Stimulated activated CD4-positive, alpha-beta T cell treated with anti-CD3 and anti-CD28 coated beads, Interleukin-1b, Interleukin-23, amount 100 ng/mL, for 1 hour (primary cell): ENCODE measurements at places on chromosomes 7 and 10.

DNA sequence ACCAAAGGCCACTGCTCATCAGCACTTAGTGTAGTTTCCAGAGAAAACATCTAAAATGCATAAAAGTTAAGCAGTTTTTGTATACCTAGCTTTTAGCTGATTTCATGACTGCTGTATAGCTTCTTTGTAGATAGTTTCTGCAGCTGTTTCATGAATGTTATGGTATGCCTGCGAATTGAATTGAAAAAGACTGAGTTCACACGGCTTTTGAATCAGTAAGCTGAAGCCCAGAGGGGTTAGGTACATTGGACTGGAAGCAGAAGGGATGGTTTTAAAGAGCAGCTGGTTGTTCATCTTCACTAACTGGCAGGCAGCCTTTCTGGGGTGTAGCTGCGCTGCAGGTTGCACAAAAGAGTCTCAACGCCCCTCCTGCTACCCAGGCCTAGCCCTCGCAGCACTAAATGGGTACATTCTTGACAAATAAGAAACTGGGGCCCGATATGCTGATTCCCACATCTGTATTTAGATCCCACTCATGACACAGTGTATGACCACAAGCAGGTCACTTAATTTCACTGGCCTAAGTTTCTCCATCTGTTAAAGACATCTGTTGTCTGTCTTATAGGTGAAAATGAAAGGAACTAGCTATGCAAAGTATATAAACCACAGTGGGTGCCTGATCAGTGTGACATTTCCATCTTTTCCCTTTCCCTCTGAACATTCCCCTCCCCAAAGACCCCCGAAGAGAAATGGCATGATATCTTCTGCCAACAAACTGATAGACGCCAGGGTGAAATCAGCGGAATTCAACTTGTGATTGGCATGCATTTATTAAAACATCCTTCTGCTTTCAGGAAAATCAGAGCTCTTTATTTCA lies 85.9 kb upstream of the AGBL3 start:
- DNase-seq = no peak

DNA sequence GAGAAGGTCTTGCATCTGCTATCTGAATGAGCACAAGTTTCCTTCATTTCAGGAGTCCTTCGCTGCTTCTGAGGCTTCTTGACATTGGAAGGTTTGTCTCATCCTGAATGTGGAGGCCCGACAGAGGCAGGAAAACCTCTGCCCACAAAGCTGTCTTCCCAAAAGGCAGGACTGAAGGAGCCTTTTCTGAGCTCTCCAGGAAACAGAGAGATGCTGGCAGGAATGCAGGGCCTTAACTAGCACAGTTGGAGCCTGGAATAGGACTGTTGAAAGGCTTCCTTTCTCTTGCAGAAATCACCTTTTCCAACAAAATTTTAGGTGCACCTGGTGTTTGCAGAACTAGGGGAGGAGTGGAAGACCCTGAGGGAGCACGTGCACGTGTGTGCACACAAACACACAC lies 637.4 kb upstream of the MKI67 start:
- no peak for DNase-seq

DNA sequence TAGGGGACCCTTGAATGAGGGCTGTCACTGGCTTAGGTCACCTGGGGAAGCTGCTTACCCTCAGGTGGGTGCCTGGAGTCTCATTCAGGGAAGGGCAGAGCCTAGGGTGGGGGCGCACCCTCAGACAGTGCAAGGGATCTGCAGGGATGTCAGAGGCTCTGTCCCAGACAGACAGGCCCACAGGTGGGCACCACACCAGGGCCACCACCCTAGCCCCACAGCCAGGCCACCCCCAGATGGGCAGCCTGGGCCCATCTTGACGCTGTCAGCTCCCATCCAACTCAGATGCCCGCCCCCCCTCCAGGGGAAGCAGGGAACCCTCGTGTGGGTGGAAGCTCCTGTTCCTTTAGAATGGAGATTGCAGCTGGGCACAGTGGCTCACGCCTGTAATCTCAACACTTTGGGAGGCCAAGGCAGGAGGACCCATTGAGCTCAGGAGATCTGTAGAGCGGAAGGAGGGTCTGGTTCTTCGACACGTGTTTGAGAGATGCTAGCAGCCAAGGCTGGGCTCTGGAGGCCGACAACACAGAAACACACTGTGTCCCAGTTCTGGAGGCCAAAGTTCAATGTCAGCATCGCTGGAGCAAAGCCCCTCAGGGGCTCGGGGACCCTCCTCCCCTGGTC lies 58.5 kb upstream of the DNAJB6 start:
- no peak for DNase-seq

- DNase-seq = no peak
Observed at GRCh38 chr10:12628964-12629766, 279.8 kb downstream of the CAMK1D start.

DNA sequence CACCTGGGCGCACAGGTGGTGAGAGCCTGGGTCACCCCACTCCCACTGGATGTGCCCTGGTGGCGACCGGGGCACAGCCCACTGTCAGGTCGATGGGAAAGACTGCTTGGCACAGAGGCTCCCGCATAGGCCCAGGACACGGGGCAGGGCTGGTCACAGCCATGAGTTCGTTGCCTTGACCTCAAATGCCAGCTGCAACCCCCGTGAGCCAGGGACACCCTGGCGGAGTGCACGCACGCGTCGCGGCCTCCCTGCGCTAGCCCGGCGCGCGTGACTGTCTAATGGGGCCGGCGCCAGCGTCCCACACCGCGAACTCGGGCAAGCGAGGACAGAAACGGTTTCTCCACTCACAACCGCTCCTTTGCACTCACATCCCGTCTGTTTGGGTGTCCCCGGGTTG lies 267.4 kb downstream of the USP6NL start:
- DNase-seq = no peak
